ENCODE measurements at places on chromosomes 12 and 14.

DNA sequence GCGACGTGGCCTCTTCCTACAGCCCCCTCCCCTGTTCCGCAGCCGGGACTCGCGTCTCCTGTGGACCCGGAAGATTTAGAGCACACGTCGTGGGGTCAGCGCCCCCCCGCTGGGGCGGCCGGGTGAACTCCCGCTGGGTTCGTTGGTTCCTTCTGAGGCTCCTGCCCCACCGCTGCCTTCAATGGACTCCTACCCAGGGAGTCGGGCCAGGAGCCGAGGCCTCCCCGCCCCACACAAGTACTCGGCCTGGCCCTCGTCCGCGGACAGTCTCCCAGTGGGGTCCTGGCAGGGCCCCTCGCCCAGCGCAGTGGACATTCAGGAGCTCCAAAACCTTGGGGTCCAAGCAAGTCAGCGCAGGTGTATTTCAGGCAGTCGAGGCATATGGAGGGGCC is 1.2 kb downstream of the MMP17 start:
- no peak for DNase-seq

DNA sequence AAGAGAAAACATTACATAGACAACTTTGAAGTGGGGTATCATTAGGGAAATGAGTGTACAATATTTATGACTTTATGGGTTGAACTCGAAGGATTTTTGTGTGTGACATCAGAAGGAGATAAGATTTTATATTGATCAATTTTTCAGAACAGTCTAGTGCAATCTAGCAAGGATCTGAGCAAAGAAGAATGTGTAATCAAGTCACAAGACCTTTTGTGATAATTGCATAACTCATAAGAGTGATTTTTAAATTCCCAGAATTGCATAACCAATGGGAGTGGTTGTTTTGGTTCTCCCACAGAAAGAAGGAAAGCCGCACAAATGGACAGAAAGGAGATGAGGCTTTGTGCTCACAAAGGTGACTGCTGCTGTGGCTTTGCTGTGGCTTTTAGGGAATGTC is 441.8 kb upstream of the FLRT2 start:
- no peak for DNase-seq

- DNase-seq = no peak
Observed at GRCh38 chr12:59005193-59005955, 85.1 kb upstream of the LRIG3 start.

GRCh38 chr12:113991224-113992044 is 25.3 kb upstream of the RBM19 start:
- no peak for DNase-seq

DNA sequence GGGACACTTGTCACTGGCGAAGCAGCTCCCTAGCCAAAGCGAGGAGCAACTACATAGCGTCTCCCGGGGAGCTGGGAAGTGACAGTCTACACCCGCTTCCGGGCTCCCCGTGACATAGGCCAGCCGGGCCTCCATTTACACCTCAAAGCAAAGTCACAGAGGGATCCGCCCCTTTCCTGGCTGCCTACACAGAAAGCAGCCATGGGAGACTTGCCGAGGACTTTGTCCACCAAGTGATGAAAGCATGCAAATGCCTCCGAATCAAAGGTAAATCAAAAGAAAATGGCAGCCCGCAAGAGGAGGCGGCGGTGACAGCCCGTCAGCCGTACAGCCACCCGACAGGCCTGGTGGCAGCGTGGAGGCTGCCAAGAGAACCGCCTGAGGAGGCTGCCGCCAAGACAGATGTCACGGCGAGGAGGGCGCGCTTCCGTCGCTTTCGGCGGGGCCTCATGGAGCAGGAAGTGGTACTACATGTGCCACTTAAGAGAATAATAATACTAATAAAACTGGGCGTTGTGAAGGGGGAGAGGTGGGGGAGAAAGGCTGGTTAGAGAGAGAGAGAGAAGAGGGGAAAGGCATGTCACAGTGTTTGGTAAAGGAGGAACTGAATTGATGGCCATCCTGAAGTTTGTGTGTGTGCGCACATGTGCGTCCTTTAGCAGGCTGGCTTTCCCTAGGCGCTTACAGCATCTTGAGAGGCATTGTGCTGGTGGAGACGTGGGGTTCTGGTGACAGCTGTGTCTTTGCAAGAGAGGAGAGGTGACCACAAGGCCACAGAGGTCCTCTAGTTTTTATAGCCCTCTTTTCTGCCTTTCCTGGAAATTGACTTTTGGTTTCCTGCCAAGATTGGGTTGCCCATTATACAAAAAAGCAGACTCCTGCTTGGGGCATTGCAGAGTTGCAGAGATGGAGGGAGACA is 661.7 kb downstream of the VRK1 start:
- no peak for DNase-seq

DNA sequence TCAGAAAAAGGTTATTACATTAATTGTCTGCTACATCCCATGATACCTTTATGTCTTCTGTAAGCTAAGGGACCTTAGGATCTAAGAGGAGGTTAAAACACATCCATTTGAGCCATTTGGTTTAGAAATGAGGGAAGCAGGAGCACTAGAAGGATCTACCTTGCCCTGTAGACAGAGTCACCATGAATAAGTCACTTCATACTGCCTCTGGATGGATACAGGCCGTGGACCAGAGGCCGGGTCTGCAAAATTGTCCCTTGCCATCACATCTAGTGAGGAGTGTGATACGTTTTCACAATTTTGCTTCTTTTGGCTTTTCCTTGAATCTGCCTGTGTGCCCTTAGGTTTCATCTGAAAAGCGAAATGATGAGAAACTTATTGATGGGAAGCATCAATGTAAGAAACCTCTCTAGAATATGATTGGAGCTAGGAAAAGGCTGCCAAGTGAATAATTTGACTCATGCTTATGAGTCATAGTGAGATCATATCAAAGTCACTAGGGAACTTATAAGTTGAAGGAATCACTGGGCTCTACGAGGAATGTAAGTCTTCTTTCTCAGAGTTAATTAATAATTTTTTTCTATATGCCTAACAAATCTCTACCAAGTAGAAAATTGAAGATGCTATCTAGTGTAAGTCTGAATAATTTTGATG is 10.8 kb downstream of the GLRX5 start:
- peak; percentile 89 for DNase-seq

DNA sequence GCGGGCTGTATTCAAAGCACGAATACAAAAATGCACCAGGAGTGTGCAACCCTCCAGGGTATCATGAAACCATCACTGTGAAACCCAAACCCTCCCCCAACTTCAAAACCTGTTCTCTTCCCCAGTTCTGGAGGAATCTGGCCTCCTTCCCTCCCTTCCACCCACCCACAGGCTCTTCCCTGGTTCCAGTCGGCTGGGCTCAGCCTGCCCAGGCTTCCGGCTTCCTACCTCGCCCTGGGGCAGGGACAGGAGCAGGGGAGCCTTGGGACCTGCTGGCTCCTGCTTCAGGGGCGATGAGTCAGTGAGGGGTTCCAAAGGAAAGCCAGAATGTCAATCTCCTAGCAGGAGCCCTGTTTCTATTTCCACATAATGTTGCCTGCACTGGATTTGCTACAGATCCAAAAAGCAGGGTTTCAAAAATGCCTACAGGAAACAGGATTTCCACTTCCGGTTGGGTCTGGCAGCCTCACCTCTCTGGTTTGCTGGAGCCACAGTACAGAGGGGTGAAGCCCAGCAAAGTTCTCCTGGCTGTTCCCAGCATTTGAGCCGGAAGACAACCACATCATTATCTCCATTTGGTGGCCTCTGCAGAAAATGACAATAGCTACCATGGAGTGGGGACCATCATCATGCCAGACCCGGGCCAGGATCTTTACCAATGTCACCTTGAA is 278.3 kb downstream of the DPF3 start:
- DNase-seq = peak; percentile 41

DNA sequence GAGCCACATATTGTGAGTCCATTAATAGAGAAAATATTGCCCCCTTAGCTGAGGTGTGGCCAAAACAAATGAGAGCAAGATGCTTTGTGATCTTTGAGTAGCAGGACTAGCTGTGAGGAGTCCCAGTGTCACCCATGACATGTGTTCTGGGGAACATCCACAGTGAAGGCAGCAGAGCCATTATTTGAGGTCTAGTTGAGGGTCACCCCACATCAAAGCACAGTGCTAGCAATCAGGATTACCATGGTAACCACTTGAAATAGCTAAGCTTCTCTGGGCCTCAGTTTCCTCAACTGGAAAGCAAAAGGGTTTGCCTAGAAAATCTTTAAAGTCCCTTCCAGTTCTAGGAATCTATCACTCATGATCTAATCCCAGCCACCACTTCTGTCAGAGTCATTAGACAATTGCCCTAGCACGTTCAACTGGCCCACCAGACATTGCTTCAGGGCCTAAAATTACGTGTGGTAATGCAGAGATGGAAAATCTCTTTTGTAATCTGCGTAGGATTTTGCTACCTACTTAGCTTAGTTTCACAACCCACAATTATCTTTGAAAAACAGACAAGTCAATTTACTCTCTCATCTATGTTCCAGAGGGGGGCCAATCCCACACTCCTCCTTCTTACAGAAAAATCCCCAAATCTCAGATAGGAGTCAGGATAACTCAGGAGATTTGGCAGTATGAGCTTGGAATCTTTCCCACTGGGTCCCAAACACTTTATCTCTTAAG is 251.2 kb upstream of the EGLN3 start:
- no peak for DNase-seq

GRCh38 chr14:51822499-51822898 is 37.9 kb upstream of the GNG2 start:
- peak; percentile 2 for DNase-seq

DNA sequence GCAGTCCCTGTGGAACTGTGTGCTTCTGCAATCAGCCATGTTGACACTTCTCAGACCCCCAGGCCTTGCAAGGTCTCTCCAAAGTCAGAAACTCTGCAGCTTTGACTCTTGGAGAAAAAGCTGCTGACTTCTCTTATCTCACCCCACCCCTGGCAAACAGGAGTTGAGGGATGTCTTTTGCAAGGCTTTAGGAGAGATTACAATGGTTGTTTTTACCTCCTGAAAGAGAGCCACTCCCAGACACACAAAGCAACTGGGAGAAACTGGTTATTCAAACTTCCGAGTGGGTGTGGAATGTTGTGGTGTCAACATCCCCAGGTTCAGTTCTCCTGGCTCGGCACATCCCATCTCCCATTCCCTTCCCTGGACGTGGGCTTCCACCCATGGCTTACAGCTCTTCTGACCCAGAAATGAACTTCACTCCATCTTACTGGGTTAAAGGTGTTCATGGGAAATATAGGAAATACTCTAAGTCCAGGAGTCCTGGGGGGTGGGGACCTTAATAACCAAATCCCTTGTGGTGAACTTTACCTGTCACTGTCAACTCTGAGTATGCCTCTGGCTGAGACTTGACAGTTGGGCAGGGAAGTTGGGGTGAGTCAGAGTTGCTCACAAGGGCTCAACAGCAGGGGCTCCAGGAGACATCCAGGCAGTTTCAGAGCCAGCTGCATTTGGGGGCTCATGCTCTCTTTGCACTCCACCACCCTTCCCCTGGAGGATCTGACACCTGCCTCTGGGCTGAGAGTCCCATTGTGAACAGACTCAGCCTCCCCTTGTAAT is 41.9 kb downstream of the CCDC177 start:
- no peak for DNase-seq

DNA sequence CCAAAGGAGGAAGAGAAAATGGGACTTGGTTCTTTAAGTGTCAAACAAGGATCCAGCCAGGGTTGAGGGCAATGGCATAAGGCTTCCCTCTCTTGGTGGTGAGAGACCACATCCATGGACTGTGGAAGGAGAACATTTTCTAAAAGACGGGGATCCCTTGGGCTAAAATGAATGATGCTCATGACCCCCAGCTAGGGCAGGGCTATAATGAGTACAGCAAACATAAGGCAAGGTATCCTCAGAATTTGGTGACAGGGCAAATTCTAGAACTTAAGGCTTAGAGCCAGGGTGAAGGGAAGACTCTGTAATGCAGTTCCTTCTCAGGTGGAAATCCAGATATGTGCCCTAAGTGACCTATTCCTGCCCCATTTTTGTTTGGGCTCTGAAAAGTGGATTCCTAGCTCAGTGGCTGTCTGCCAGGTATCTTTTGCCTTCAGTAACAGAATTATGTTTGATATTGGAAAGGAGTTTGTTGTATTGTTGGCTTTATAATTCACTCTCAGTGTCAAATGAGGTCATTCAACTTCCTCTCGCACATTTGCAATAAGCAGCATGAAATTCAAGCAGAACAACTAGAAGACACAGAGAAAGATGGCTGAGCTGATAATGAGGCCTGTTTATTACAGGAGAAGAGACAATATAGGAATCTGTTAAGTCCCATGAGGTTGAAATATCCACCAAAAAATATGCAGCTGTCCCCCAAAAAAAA is 76.8 kb downstream of the DAD1 start:
- DNase-seq = no peak

DNA sequence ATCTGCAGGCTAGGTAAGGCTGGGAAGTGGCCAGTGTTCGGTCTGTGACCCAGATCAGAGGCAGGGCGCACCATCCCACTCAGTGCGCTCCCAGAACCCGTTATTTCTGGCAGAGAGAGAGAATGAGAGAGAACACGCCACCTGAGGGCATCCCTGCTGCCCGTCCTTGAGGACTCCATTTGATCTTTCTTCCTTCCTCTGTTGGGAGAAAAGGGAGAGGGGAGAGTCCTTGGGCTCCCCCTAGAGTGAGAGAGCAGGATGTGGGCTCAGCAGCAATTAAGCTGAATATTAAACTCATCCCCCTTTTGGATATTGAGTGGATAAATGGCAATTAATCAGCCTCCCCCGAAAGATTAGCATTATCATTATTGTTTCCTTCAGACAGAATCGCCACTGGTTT is 70.6 kb downstream of the IFT43 start:
- no peak for DNase-seq

- DNase-seq = no peak
Observed at GRCh38 chr14:69325086-69325485, 65.1 kb downstream of the GALNT16 start.

GRCh38 chr12:16154990-16155389 is 122.5 kb downstream of the SLC15A5 start:
- no peak for DNase-seq

DNA sequence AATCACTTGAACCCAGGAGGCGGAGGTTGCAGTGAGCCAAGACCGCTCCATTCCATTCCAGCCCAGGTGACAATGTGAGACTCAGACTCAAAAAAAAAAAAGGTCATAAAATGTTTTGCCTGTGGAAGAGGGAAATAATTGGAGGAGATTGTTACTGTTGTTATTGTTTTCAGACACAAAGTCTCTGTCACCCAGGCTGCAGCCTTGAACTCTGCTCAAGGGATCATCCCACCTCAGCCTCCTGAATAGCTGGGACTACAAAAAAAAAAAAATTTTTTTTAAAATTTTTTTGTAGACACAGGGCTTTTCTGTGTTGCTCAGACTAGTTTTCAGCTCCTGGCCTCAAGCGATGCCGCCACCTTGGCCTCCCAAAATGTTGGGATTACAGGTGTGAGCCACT is 33.9 kb downstream of the ARID2 start:
- DNase-seq = no peak

GRCh38 chr12:129966146-129966995 is 62.5 kb upstream of the TMEM132D start:
- DNase-seq = no peak

DNA sequence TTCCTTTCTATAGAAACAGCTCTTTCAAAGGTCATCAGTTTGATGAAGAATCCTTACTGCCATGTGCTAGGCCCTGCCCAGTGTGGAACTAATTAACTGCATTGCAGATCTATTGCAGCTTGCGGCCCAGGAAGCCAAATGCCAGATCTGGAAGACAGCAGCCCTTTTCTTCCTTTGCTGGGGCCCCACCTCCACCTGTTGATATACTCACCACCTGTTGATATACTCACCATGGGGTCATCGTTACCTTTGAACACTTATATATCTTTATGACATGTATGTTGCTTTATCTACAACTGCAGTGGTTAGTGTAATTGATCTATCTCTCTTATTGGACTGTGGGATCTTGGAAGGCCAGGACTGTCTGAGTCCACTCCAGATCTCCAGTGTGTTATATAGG is 292.5 kb downstream of the ATP23 start:
- DNase-seq = no peak

Measured in HFFc6 (cell line).